Ecto neural progenitor cell (in vitro differentiated cells): ENCODE measurements at places on chromosomes 1 and 21.

DNA sequence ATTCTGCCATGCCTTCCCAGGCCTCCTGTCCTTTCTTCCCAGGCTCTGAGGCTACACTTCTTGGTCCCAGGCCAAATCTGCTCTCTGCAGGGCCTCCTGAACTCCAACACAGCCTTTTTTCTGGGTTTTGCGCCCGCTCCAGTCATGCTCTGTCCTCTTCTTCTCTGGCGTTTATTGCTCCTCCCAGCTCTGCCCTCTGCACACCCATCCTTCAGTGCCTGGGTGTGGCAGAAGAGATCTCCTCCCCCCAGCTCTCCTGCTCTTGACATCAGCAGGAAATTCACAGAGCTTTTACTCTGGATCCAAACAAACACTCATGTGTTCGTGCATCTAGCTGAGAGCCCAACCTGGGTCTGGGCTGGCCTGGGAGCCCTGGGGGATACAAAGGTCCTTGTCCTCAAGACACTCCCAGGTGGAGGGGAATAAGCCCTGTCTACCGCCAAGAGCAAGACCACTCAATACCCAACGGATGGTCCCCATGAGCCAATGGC lies 22.9 kb upstream of the EPS8L3 start:
- no peak for DNase-seq

- no peak for DNase-seq
Measured at GRCh38 chr1:170284016-170284415, 138.3 kb downstream of the NTMT2 start.

- DNase-seq: no peak
Measured at GRCh38 chr1:1781526-1781903, 3.2 kb upstream of the NADK start.

GRCh38 chr1:23559985-23560741 lies 862 bp upstream of the ID3 start:
- DNase-seq: no peak

DNA sequence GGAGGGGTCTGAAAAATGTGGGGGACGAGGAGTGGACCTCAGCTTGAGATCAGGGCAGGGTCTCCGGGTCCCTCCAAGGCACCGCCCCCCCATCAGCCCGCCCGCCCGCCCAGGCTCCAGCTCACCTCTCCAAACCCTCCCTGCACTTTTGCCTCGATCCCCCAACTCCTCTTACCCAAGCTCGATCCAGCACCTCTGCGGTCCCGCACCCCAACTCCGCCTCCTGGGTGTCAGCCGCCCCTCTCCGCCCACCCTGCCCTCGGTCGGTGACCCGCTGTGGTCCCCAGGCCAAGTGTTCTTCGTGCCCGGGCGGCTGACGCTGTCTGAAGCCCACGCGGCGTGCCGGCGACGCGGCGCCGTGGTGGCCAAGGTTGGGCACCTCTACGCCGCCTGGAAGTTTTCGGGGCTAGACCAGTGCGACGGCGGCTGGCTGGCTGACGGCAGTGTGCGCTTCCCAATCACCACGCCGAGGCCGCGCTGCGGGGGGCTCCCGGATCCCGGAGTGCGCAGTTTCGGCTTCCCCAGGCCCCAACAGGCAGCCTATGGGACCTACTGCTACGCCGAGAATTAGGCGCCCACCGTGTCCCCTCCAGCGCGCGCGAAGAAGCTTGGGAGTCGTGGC lies 5.7 kb downstream of the HAPLN2 start:
- no peak for DNase-seq

GRCh38 chr1:238468068-238468467 lies 577.3 kb upstream of the ZP4 start:
- no peak for DNase-seq

GRCh38 chr1:173529106-173529505 lies 52.0 kb downstream of the PRDX6 start:
- no peak for DNase-seq
